ENCODE measurements at places on chromosomes 2 and 18. TPM values are rescaled to one million over a fixed set of nuclear protein-coding genes. Genes with fewer than 3 reads are reported as not detected.

DNA sequence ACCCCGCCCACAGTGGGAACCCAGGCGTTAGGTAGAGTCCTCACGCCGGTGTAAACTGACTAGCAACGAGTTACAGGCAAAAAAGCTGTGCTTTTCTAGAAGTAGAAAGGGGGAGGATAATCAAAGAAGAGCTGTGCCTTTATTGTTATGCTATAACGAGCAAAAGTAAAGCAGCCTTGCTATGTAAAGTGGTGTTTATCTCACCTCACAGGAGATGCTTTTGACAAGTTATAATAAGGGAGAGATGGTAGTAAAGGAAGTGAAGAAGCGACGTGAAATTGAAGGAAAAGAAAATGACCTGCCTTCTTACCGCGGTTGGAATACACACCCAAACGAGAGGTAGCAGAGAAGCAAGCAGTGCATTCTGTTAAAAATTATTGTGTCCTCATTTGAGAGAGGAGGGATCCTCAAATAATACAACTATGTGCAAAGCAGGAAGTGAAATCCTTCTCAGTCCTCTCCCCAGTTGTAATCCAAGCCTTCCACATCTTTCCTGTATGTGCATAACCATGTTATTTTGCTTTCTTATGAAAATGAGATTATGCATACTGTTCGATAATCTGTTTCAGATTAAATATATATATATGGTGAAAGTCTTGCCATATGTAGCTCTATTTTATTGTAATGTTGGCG, 962 bp downstream of the TANK start:
- no peaks in the 10 kb centered on the region for H3K27me3 ChIP-seq
- peak overlapping the region; percentile 99 for H3K27ac ChIP-seq

DNA sequence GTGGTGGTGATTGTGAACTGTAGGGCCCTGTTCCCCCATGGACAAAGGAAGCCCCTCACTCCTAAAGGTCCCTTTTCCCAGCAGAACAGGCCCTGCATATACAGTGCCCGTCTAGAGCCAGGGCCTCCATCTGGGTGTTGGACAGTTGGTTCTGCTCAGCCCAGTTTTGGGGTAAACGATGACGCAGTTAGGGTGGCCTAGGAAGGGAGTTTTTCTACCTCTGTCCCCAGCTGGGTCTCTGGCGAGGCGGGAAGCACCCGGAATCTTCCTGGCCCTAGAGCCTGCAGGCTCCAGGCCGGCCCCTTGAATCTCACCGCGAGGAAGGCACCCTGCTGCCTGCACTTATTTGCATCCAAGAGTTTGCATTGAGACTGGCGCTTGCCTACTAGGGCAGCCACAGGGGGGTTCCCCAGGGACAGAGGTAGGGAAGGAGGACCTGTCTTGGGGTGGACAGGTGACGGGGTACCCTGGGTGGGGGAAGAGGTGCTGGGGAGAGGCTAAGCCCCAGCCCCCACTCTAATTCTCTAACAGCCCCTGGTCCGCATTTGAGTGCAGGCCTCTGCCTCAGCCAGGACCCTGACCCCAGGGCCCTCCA, 529 bp upstream of the MTA3 start:
- no peaks in the 10 kb centered on the region for H3K27me3 ChIP-seq
- H3K36me3 ChIP-seq: peaks cover 2% of the 10 kb centered on the region
- peak; percentile 36 for DNase-seq
- peak overlapping the region; percentile 91 for H3K4me3 ChIP-seq

GRCh38 chr2:232133078-232133477, 171.6 kb downstream of the DIS3L2 start:
- H3K4me3 ChIP-seq: no peak overlapping the region
- no peaks in the 10 kb centered on the region for H3K27me3 ChIP-seq
- no peaks in the 10 kb centered on the region for H3K4me1 ChIP-seq
- no peak overlapping the region for H3K27ac ChIP-seq
- DNase-seq: no peak

TP53I3 gene
- total RNA-seq: 40.8 TPM

TFCP2L1 gene
- not detected for total RNA-seq

GRCh38 chr2:227191367-227191766, 26.9 kb downstream of the COL4A3 start:
- no peaks in the 10 kb centered on the region for H3K27me3 ChIP-seq
- peak overlapping the region; percentile 91 for H3K27ac ChIP-seq
- peak; percentile 3 for DNase-seq
- peaks cover 19% of the 10 kb centered on the region for H3K4me1 ChIP-seq

L3MBTL4 gene
- 0.65 TPM for total RNA-seq

DNA sequence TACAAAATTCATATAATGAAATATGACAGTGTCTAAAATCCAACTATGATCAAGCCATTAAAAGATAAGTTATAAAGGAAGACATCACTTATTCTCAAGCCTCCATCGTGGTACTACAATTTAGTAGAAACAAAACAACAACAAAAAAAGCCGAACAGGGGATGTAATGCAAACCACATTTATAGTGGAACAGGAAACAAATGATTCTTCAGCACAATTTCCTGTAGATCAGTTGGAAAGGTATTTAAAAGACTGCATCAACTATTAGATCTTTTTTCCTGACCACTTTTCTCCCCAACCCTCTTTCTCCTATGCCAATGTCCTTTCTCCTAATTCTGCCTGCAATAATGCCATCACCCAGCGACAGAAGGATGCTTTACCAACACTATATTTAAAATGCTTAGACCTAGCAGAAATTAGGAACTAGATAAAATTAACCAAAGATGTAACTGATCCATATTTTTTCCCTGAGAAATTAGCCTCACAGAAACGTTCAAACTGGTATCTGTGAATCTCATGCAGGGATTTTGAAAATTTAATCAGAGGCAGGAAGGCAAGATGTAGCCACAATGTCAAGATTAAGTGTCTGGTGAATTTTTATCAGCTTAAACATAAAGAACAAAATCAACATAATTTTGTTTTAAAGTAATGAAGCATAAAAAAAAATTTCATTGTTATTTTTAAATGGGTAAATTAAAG, 271.4 kb downstream of the TCF4 start:
- H3K36me3 ChIP-seq: no peaks in the 10 kb centered on the region
- H3K4me1 ChIP-seq: peaks cover 74% of the 10 kb centered on the region
- no peak for DNase-seq
- no peaks in the 10 kb centered on the region for H3K27me3 ChIP-seq
- no peak overlapping the region for H3K27ac ChIP-seq

DNA sequence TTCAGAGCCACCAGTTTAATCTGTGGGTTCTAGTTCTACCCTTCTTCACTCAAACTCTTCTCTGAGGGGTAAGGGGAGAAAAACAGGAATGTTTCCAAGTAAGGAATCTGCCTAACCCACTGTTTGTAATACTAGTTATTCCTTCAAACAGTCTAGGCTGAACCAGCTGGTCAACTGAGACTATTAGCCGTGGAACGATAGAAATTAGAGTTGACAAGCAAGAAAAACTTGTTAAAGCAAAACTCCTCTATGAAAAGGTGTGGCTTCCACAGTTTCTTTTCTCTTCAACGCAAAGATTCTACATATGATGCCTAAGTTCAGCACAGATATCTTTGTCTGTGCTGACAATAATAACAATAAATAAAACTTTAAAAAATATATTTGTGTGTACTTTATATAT, 11.5 kb downstream of the PAIP2B start:
- no peak for DNase-seq
- H3K36me3 ChIP-seq: no peaks in the 10 kb centered on the region
- H3K4me1 ChIP-seq: no peaks in the 10 kb centered on the region
- no peaks in the 10 kb centered on the region for H3K27me3 ChIP-seq
- no peak overlapping the region for H3K27ac ChIP-seq
- H3K4me3 ChIP-seq: no peak overlapping the region

- no peak overlapping the region for H3K27ac ChIP-seq
- no peaks in the 10 kb centered on the region for H3K27me3 ChIP-seq
- H3K4me1 ChIP-seq: peaks cover 38% of the 10 kb centered on the region
These were observed 95.1 kb downstream of the ZFP36L2 start for GRCh38 chr2:43131051-43131889.

GRCh38 chr2:164840458-164840929, 1.1 kb downstream of the COBLL1 start:
- H3K27me3 ChIP-seq: peaks cover 44% of the 10 kb centered on the region
- peak overlapping the region; percentile 90 for H3K4me3 ChIP-seq
- peak overlapping the region; percentile 27 for H3K27ac ChIP-seq
- DNase-seq: no peak
- H3K4me1 ChIP-seq: peaks cover 8% of the 10 kb centered on the region
- H3K36me3 ChIP-seq: no peaks in the 10 kb centered on the region

GRCh38 chr18:48949606-48950535, 894 bp downstream of the SMAD7 start:
- H3K4me3 ChIP-seq: peak overlapping the region; percentile 96
- H3K36me3 ChIP-seq: no peaks in the 10 kb centered on the region
- no peak overlapping the region for H3K27ac ChIP-seq
- H3K4me1 ChIP-seq: peaks cover 45% of the 10 kb centered on the region
- peaks cover 60% of the 10 kb centered on the region for H3K27me3 ChIP-seq

DNA sequence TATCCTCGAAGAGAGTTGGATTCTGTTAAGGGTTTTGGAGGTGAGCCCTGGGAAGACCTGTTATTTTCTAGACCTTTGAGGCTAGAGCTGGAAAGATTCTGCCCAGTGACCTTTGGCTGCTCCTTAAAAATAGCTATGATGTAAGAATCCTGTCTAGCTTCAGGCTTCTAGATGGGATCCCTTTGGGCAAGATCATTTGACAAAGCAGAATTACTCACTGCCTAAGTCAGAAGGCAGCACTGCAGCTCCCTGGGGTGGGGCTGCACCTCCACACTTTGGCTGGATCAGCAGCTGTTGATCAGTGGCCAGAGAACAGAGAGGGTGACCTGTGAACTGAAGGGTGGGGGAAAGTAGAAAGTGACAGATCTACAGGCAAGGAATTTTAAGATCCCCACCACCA, 103.8 kb downstream of the ASAP2 start:
- no peak overlapping the region for H3K4me3 ChIP-seq
- H3K27me3 ChIP-seq: no peaks in the 10 kb centered on the region
- H3K27ac ChIP-seq: peak overlapping the region; percentile 53
- H3K36me3 ChIP-seq: no peaks in the 10 kb centered on the region
- DNase-seq: no peak

DNA sequence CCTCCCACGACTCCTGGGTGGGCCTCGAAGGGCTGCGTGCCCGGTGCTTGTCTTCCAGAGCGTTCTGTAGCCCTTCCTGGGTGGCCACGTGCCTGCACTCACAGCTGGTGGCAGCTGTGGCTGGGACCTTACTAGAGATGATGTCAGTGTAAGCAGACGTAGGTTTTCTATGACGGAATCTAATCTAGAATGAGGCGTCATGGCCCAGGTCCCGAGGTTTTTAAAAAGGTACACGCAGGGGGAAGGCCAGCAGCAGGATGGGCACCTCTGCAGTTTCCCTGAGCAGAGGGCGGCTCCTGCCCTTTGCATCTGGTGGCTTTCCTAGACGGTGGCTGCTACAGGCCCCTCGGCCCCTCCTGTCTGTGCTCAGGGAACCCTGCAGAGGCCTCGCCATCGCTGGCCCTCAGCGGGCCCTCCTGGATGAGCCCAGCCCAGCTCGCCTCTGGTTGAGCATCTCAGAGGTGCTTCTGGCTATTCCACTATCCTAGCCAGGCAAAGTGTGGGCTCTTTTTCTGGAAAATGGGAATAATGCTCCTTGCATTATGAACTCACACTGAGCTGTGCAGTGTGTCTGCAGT, 49.6 kb upstream of the PXDN start:
- no peak overlapping the region for H3K27ac ChIP-seq
- no peaks in the 10 kb centered on the region for H3K4me1 ChIP-seq
- no peaks in the 10 kb centered on the region for H3K36me3 ChIP-seq
- H3K27me3 ChIP-seq: no peaks in the 10 kb centered on the region
- H3K4me3 ChIP-seq: no peak overlapping the region

- no peak overlapping the region for H3K4me3 ChIP-seq
- H3K4me1 ChIP-seq: peaks cover 17% of the 10 kb centered on the region
- no peaks in the 10 kb centered on the region for H3K27me3 ChIP-seq
- no peak for DNase-seq
These were observed 416.6 kb downstream of the PLCL1 start for GRCh38 chr2:198220763-198221610.

GRCh38 chr2:55961318-55961911, 37.8 kb upstream of the EFEMP1 start:
- H3K4me1 ChIP-seq: no peaks in the 10 kb centered on the region
- no peak overlapping the region for H3K27ac ChIP-seq
- H3K27me3 ChIP-seq: peaks cover 47% of the 10 kb centered on the region
- DNase-seq: no peak

GKN1 gene
- total RNA-seq: not detected

METTL21A gene
- 30.7 TPM for total RNA-seq

GRCh38 chr18:59200787-59201186, 19.2 kb upstream of the GRP start:
- H3K36me3 ChIP-seq: no peaks in the 10 kb centered on the region
- peaks cover 40% of the 10 kb centered on the region for H3K27me3 ChIP-seq
- H3K4me3 ChIP-seq: no peak overlapping the region
- H3K27ac ChIP-seq: no peak overlapping the region
- H3K4me1 ChIP-seq: no peaks in the 10 kb centered on the region

ACADL gene
- total RNA-seq: not detected

GRCh38 chr2:17476064-17476463, 42.2 kb downstream of the RAD51AP2 start:
- no peaks in the 10 kb centered on the region for H3K4me1 ChIP-seq
- no peak for DNase-seq
- H3K27ac ChIP-seq: no peak overlapping the region
- H3K4me3 ChIP-seq: no peak overlapping the region
- no peaks in the 10 kb centered on the region for H3K36me3 ChIP-seq
- H3K27me3 ChIP-seq: no peaks in the 10 kb centered on the region

DNA sequence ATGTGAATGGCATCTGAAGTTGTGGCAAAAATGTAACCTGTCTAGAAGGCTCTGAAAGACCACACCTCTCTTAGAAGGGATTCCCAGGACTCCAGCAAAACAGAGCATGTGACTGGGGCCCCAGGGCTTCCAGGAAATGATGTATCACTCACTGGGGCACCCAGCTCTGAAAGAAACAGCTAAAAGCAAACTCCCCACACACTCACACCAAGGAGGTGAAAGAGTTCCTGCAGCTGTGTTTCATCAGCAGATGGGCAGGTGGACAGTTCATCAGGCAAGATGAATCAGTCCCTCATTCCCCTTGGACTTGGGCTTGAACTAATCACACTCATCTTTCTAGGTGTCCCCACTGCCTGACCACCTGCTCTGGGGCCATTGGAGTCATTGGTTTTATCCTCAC, 76.2 kb downstream of the CCBE1 start:
- peaks cover 13% of the 10 kb centered on the region for H3K27me3 ChIP-seq
- no peaks in the 10 kb centered on the region for H3K4me1 ChIP-seq
- no peak overlapping the region for H3K27ac ChIP-seq
- H3K36me3 ChIP-seq: no peaks in the 10 kb centered on the region

GRCh38 chr18:24342347-24342746, 55.3 kb downstream of the OSBPL1A start:
- H3K27me3 ChIP-seq: no peaks in the 10 kb centered on the region
- peaks cover 9% of the 10 kb centered on the region for H3K4me1 ChIP-seq
- H3K27ac ChIP-seq: no peak overlapping the region
- H3K36me3 ChIP-seq: peaks cover 20% of the 10 kb centered on the region
